ENCODE measurements at places on chromosomes 11 and 22.

- DNase-seq = no peak
Measured at GRCh38 chr11:123137431-123138224, 57.4 kb downstream of the CLMP start.

- DNase-seq = no peak
Measured at GRCh38 chr11:46655631-46656030, 38.3 kb downstream of the ATG13 start.

DNA sequence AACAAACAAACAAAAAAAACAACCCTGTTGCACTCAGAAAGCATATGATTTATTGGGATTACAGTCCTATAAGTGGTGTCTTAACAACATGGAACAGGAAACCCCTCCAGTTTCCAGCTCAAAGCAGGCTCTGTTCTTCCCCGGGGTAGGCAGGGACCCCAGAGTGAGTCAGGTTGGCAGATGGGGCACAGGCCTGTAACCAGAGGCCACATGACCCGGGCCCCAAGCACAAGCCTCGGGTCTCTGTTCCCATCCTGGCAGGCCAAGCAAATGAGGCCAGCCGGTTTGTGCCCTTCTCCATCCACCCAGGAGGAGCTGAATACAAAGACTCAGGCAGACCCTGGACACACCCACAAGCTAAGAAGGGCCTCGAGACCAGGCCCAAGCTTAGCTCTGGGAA, 75.8 kb downstream of the NAT10 start:
- no peak for DNase-seq

DNA sequence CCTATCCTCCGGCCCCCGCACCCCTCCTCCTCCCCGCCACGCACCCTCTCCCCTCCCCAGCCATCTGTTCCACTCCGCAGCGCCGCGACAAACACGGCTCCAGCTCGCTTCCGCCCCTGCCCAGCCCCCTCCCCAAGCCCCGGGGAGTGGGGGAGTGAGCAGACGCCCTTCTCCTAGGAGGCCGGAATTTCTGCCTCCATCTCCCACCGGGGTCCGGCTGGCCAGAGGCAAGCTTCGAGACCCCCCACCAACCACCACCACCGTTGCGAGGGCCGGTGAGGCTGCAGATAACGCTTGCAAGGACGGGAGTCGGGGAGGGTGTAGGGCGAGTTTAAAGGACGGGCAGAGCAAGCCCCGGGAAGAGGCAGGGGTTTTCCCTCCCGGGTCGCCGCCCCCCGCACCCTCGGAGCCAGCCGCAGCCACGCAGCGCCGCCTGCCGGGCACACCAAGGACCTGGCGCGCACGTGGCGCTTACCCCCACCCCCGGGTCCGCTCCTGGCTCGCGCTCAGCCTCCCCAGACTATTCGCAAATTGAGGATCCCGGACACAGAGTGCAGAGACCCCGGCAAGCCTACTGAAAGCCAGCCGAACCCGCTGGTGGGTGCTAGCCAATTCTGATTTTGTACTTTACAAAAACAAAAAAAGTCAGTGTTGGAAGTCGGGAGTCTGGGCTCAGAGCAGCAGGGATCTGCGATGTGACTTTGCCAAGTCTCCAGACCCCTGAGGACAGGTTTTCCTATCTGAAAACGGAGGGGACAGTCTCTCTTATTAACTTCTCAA, 22.6 kb downstream of the RTN4RL2 start:
- no peak for DNase-seq

DNA sequence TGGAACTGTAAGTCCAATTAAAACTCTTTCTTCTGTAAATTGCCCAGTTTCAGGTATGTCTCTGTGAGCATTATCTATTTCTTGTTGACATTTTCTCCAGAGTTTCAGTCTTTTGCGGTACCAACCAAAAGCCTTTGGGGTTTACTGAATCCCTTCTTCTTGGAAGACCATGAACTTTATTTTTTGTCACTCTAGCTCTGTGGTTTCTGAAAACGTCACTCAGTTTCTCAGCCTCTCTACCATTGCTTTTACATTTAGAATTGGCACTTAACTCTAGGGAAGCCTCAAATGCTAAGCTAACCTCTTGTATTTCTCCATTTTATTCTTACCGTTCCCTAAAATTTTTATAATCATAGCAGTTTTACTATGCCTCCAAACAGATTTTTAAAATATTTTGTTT, 237.6 kb downstream of the CSNK2A3 start:
- no peak for DNase-seq

GRCh38 chr11:74755395-74755995, 6.8 kb downstream of the RNF169 start:
- no peak for DNase-seq

DNA sequence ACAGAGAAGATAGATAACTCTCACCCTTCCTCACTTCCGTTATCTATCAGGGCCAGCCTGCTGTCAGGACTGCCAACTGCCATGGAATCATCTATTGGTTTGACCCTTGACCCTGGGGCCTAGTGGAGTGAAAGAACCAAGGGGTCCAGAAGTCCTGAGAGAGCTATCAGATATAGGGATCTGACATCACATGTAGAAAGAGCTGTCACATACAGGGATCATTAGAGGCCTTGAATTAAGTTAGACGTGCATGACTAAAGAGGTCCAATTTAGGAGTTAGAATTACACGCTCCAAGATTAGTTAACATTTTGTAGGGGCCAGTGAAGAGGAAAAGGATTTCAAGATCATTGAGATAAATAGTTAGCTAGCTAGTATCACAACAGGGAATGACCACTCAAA, at the start of gene TMEM225:
Gene TMEM225 (minus strand): TSS at position 101 of the 400 bp plus-strand sequence. CDS start 245 bp downstream, outside the sequence.
- DNase-seq = no peak

GRCh38 chr11:5272395-5273017, 2.8 kb upstream of the HBE1 start:
- DNase-seq = no peak

- no peak for DNase-seq
Measured at GRCh38 chr11:75600356-75600755, 38.3 kb downstream of the SERPINH1 start.

GRCh38 chr22:47055073-47055355, 292.6 kb downstream of the TBC1D22A start:
- DNase-seq = no peak

- no peak for DNase-seq
Measured at GRCh38 chr11:119000906-119001305, 3.0 kb downstream of the CENATAC start.

- DNase-seq = no peak
Measured at GRCh38 chr11:2471048-2471803, 26.4 kb downstream of the KCNQ1 start.

GRCh38 chr11:73410627-73411026, 34.4 kb downstream of the RELT start:
- no peak for DNase-seq

DNA sequence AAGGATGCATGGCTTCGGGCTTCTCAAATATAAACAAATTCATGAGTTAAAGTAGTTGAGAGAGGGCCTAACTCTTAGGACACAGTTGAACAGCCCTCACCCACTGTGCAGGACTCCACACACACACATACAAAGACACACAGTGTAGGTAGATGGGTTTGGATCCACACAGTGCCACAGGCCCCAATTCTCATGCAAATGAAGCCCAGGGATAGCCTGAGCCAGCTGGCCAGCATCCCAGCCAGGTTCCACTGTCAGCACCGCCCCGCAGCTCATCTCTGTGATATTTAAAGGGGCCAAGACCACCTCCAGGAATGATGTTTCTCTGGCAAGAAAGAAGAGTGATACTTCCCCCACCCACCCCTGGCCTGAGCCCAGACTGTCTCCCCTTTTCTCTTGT, 11.7 kb downstream of the SLC35C1 start:
- no peak for DNase-seq

DNA sequence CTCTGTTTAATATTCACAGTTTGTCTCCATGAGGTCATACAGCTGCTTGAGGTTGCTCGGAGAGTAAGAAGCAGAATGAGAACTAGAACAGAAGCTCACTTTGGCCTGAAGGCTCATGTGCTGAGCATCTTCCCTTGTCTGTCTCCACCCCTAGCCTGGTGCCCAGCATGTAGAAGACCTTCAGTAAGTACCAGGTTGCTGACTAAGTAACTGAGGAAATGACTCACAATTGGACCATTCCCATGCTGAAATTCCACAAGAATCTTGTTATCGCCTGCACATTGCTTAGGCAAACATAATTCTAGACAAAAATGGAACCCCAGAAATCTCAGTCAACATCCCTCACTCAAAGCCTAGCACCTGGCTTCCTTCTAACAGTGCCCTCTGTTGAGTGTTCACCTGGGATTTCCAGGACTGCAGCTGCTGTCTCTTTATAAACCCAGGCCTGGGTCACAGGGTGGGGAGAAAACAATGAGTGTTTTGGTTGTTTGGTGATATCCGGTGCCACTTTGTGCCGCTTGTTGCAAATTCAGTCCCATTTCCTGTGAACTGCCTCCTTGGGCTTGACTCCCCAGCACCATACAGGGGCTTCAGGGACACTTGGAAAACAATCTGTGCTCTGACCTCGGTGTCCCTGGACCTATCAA, 406.8 kb downstream of the ETS1 start:
- no peak for DNase-seq

- no peak for DNase-seq
Measured at GRCh38 chr11:126594921-126595367, 239.5 kb downstream of the ST3GAL4 start.

DNA sequence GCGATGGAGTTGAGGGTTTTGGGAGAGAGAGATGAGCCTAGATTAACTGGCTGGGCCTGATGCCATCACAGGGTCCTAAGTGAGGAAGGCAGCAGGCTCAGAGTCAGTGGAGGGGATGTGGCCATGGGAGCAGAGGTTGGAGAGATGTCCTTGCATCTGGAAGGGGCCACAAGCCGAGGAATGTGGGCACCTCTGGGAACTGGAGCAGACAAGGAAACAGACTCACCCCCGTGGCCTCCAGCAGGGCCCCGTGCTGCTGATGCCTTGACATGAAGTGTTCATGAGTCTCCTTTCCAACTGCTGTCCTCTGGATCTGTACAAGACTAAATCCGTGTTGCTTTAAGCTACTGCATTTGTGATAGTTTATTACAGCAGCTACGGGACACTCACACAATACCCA, 49.2 kb downstream of the SHISAL1 start:
- no peak for DNase-seq

GRCh38 chr11:107172996-107173395, 154.7 kb upstream of the GUCY1A2 start:
- DNase-seq = no peak

DNA sequence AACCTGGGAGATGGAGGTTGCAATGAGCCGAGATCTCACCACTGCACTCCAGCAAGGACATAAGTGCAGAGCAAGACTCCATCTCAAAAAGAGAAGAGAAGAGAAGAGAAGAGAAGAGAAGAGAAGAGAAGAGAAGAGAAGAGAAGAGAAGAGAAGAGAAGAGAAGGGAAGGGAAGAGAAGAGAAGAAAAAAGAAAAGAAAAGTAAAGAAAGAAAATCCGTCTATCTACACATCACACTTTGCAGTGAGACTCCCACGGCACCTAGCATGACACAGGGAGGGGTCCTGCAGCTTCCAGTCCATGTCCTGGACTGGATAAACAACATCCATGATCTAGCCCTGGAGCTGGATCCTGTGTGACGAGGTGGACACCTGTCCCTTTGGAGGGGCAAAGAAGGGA, 4.0 kb upstream of the PPARA start:
- no peak for DNase-seq

GRCh38 chr11:75347781-75348566, 3.5 kb downstream of the ARRB1 start:
- DNase-seq = no peak

- DNase-seq = no peak
Measured at GRCh38 chr22:23035557-23036277, 34.6 kb upstream of the GNAZ start.

- DNase-seq = no peak
Measured at GRCh38 chr11:3631331-3631730, 10.5 kb downstream of the ART5 start.

GRCh38 chr22:24554313-24555164, at the start of gene GUCD1:
Gene GUCD1 (minus strand): TSS chr22:24555138. CDS start chr22:24554991, 147 bp downstream.
- DNase-seq = no peak

GRCh38 chr11:95728094-95728493, 61.5 kb downstream of the FAM76B start:
- no peak for DNase-seq

- DNase-seq = no peak
Measured at GRCh38 chr11:115682888-115683287, 178.7 kb upstream of the CADM1 start.

- DNase-seq = no peak
Measured at GRCh38 chr22:45150139-45150538, 13.6 kb upstream of the NUP50 start.

GRCh38 chr11:121464352-121464946, 11.7 kb upstream of the SORL1-AS1 start:
- no peak for DNase-seq

- DNase-seq = no peak
Measured at GRCh38 chr11:89443361-89444322, 47.5 kb downstream of the NOX4 start.

GRCh38 chr22:22691716-22692701, 47.6 kb downstream of the GGTLC2 start:
- no peak for DNase-seq

- DNase-seq = no peak
Measured at GRCh38 chr11:65489706-65490320, 9.0 kb upstream of the MALAT1 start.

GRCh38 chr11:113255096-113255495, 59.3 kb upstream of the TTC12 start:
- DNase-seq = no peak

DNA sequence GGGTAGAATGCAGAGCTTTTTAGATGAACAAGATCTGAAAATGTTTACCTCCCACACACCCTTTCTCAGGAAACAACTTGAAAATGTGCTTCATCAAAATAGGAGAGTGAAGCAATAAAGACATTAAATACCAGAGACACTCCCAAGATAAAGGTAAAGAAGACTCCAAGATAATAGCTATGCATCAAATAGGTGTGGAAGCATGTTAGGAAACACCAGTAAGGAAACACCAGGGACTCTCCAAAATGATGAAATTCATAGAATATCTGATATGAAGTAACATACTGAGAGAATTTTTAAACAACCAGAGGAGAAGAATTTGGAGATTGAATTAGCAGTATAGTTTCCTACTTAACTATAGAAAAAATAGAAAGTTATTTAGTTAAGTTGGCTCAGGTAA, 57.0 kb downstream of the OR10A6 start:
- DNase-seq = no peak

- DNase-seq = no peak
Measured at GRCh38 chr22:23755711-23756110, 1.5 kb upstream of the VPREB3 start.

- DNase-seq = no peak
Measured at GRCh38 chr11:38046571-38047135, 1448.6 kb upstream of the RAG2 start.

DNA sequence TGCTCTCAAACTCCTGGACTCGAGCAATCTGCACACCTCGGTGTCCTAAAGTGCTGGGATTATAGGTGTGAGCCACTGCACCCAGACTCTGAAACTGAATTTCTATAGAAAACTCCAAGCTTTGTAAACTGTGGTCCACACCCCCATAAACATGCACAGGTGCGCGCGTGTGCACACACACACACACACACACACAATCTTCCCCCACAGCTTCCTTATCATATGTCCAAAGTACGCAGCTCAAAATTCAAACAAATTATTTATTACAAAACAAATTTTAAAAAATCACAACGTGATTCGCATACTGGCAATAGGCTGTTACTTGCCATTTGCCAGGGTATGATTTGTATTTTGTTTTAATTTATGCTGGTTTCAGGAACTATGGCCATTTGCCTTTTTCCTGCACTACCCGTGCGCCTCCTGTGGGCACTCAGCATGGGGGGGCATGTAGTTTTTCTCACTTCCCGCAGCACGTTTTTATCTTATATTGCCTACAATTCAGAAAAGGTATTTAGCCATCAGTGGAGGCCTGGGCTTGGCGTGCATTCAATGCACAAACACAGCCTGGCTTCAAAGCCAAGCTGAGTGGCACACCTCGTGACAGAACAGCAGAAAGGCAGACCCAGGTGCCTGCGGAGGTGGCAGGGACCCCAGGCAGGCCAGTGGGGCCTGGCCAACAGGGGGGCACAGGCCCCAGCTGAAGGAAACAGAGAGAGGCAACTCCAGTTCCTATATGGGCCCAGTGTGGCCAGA, 10.8 kb upstream of the SNX32 start:
- DNase-seq = no peak

Measured in cerebellar nuclear complex (tissue), 1 donor.